ENCODE measurements at places on chromosomes 6 and 20.

DNA sequence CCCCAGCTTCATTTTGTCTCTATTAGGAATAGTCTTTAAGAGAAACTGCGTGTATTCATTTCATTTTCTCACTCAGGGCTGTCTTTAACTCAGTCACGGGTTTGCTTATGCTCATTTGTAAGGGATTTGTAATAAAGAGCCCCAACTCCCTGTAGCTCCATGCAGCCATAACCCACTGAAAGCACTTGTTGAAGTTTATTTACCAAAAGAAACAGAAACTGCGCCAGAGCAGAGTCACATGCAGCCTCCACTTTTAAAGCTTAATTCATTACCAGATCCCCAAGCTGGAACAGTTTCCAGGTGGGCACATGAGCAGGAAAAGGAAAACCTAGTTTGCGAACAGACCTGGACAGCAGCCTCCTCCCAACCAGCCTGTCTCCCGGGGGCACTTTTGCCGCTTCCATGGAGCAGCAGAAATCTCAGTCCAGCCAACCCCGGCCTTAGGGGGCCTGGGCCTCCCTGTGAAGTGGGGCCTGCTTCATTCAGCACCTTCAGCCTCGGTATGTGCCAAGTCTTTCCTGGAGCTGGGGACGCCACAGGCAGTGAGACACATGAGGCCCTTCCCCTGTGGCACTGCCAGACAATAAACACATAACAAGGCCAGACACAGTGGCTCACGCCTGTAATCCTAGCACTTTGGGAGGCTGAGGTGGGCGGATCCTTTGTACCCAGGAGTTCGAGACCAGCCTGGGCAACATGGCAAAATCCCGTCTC lies 4.5 kb downstream of the BCAS4 start:
- DNase-seq, result no peak

GRCh38 chr6:13495112-13495776 lies 7.8 kb upstream of the GFOD1 start:
- no peak for DNase-seq

DNA sequence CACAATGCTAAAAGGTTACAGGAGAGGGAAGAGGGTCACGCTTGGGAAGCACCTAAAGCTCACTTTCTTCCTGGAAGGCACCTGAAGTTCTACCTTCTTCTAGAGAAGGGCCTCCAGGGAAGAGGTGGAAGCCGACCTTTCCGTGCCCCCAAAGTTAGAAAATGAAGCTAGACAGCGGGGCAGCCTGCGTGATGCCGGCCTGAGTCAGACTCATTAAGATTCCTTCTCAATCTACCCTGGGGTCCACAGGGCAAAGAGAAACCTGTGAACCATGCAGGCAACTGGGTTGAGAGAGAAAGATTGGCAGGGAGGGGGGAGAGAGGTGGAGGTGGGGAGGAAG lies 54.8 kb upstream of the CCDC167 start:
- no peak for DNase-seq

DNA sequence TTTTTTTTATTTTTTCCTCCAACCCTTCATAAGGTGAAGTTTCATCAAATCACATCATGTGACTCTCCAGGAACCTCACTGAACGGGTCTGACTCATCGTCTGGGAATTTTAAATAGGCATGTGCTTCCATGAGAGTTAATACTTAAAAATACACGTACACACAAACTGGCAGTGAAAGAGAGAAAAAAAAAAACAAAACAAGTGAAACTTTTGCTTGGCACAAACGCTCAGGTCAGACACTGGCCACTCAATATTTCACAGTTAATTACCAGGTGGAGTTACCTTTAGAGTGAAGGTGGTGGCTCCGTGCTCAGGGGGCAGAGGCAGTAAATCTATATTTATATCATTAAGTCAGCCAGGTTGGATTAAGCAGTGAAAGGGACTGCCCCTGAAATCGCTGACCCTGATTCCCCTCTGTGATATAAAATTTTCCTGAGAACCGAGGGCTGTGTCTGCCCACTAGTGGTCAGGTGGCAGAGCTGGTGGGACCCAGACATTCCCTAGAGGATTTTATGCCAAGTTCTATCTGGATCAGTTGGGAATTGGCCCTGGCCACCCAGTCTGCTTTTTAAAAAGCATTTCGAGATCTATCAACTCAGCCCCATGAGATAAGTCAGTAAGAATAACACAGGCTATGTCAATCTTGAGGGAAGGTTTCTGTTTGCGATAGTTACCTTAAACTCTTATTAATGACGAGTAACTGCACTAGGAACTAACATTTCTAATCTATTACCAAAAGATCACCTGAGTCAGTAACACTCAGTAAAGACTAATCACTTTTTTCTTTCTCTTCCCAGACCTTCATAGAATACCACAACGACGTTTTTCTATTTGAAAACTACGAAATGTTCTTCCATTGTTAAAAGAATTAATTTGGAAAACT lies 259.1 kb downstream of the HDGFL1 start:
- no peak for DNase-seq

- no peak for DNase-seq
These were observed 378.5 kb upstream of the TSHZ2 start for GRCh38 chr20:52593654-52594053.

- DNase-seq, result no peak
These were observed 14.0 kb downstream of the MUCL3 start for GRCh38 chr6:30954631-30955366.

GRCh38 chr6:33996120-33996475 lies 149.8 kb downstream of the GRM4 start:
- DNase-seq, result no peak

DNA sequence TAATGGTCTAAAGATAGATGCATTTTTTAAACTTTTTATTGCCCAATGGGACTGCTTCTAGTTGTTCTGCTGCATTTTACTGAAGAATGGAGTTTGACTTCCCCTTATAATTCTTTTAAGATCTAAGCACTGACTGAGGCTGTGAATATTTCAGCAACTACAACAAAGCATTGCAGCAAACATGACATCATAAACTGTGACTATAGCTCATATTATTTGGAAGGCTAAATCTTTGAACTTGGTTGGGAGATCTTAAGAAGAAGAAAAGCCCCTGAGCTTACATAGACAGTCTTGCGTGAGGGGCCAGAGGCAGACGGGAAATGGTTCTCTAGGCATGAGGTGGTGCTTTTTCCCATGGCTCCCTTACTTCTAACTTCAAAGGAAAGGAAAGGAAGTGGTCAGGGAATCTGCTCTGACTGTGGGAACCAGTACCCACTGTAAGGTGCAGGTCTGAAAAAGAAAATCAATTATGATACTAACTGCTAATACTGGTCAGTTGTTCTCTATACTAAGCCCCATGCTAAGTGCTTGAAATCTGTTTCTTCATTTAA lies 14.8 kb downstream of the HEY2 start:
- no peak for DNase-seq

DNA sequence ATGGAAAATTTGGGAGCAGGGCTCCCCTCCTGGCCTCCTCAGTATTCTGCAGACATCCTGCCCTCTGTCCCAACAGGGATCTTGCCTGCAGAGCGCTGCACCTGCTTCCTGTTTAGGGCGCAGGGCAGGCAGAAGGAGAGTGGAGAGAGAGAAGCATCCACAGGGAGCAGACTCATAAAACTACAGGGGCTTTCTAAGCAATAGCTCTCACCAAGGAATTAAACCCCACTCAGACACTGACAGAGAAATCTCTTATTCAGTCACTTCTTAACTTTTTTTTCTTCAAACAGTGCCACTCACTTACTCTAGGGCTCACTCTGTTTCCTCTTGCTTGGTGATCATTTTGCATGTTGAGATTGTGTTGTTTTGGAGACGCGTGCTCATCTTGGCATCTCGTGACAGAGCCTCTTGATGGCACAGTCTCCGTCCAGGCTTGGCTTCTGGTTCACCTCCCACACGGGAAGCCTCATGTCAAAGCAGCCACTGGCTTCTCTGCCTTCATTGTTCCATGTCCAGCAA lies 153.1 kb upstream of the INSM1 start:
- no peak for DNase-seq

DNA sequence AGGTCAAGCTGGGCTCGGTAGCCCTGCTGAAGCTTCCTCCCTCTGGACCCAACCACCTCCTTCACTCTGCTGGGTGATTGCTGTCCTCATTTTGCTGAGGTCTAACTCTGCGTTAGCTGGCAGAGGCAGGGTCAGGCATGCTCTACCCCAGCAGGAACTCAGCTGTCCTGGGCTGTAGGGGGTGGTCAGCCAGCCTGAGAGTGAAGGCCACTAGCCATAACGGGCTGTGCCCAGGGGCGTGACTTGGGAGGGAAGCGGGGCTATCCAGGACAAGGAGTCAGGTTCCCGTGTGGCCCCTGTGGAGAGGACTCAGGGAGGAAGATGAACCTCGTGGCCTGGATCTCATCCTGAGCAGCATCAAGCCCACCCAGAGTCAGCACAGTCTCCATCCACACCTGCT lies 761 bp downstream of the CST5 start:
- DNase-seq, result no peak

- DNase-seq, result no peak
These were observed 40.9 kb upstream of the FAM83D start for GRCh38 chr20:38885357-38885756.

DNA sequence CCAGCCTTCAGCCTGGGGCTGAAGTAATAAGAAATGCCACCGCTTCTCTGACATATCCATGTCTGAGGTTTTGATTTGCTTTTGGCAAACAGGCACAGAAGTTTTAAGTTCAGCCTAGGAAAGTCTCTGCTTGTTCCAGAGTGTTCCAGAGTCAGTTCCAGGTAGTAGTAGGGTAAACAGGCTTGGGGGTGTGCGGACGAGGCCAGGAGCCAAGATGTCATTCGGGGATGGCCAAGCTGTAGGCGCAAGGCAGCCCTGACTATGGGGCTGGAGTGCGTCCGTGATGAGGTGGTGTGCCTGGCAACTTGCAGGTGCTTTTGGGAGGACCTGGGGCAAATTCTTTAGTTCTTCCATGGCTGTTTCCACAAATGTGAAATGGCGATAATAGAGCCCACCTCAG lies 60.3 kb downstream of the IRF4 start:
- no peak for DNase-seq

- DNase-seq, result no peak
These were observed 663 bp downstream of the COQ3 start for GRCh38 chr6:99393366-99393697.

GRCh38 chr20:25006431-25007167 lies 14.0 kb upstream of the APMAP start:
- no peak for DNase-seq

DNA sequence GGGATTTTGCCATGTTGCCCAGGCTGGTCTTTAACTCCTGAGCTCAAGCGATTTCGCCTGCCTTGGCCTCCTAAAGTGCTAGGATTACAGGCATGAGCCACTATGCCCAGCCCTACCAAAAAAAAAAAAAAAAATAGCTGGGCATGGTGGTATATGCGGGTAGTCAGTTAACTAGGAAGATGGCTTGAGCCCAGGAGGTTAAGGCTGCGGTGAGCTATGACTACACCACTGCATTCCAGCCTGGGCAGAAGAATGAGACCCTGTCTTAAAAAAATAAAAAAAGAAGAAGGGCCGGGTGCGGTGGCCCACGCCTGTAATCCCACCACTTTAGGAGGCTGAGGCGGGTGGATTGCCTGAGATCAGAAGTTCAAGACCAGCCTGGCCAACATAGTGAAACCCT lies 50.2 kb downstream of the ELOVL2 start:
- DNase-seq, result no peak

DNA sequence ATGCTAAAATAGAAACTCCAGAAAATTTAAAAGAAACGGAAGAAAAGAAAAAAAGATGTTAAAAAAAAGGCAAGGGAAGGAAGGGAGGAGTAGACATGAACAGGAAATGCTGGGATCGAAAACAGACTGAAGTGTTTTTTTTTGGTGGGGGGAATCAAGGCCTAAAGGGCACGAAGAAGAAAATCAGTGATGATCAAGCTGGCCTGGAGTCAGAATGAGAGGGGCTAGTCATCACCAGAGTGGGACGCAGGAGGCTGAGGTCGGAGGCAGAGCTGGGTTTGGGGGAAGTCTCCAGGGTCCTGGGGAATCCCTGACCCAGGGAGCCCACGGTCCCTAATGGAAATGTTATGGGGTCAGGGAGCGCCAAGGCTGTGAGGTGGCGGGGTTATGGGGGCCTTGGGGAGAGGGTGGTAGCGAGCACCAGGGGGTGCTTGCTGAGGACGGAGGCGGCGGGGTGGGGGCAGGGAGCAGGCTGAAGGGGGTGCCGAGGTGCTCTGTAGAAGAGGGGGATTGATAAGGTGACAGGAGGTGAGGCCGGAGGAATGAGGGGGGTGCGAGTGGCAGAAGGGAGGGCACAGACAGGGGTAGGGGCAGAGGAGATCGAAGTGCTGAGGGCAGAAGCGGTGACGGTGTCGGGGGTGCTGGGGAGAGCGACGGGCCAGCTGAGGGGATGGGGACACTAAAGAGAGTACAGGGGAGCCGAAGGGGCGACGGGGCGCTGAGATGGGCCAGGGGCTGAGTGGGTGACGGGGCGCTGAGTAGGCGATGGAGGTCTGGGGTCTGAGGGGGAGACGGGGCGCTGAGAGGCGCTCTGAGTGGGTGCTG lies 684 bp downstream of the ZNFX1 start:
- DNase-seq, result peak; percentile 57

- DNase-seq, result no peak
These were observed 30.1 kb downstream of the DUSP22 start for GRCh38 chr6:322259-322930.

DNA sequence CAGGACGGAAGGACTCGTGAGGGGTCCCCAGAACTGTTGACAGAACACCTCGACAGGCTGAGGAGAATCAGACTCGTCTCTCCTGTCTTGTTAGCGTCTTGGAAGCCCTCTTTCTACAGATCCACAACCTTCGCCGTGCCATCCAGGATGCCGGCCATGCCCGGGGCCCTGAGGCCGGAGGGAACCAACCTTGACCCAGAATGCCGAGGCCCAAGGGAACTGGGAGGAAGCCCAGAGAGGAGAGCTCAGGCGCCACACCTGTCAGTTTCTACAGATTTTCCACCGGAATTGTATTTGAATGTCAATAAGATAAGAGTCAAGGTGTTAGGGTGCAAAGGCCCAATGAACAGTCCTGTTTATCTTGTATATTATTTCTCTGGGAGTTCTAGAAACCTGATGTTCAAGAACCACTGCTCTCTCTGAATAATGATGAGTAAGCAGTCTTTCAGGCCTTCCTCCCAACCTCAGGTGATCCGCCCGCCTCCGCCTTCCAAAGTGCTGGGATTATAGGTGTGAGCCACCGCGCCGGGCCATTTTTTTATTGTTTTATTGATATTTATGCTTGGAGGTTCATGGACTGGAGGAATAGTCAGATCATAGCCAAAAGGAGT lies 799 bp upstream of the ME1 start:
- DNase-seq, result no peak

- no peak for DNase-seq
These were observed 1117.7 kb upstream of the MAP3K7 start for GRCh38 chr6:91704531-91704930.

- DNase-seq, result no peak
These were observed 12.6 kb upstream of the PTCHD4 start for GRCh38 chr6:48123601-48124000.

GRCh38 chr6:83592770-83593394 lies 80.5 kb downstream of the PRSS35 start:
- no peak for DNase-seq

- no peak for DNase-seq
These were observed at the start of gene HLA-DQA1 for GRCh38 chr6:32637219-32637880. Gene HLA-DQA1, plus strand, starts transcription at chr6:32637406. Its CDS starts 53 bp downstream, at chr6:32637459.

- no peak for DNase-seq
These were observed 47.3 kb downstream of the LRRN4 start for GRCh38 chr20:6006603-6006949.

- DNase-seq, result no peak
These were observed 31.7 kb downstream of the LATS1 start for GRCh38 chr6:149686230-149686629.

Data from stimulated activated CD4-positive, alpha-beta T cell treated with anti-CD3 and anti-CD28 coated beads, Interleukin-12 subunit alpha, Interleukin-12 subunit beta, amount 100 ng/mL, for 24 hours (primary cell).